ENCODE measurements at places on chromosomes 3 and 15. TPM values are rescaled to one million over a fixed set of nuclear protein-coding genes. Genes with fewer than 3 reads are reported as not detected.

- no peaks in the 10 kb centered on the region for H3K36me3 ChIP-seq
- DNase-seq, result no peak
- no peaks in the 10 kb centered on the region for H3K4me1 ChIP-seq
- H3K27ac ChIP-seq, result no peak overlapping the region
- no peaks in the 10 kb centered on the region for H3K27me3 ChIP-seq
These were observed 75.6 kb upstream of the GOLGA8B start for GRCh38 chr15:34659056-34659455.

DNA sequence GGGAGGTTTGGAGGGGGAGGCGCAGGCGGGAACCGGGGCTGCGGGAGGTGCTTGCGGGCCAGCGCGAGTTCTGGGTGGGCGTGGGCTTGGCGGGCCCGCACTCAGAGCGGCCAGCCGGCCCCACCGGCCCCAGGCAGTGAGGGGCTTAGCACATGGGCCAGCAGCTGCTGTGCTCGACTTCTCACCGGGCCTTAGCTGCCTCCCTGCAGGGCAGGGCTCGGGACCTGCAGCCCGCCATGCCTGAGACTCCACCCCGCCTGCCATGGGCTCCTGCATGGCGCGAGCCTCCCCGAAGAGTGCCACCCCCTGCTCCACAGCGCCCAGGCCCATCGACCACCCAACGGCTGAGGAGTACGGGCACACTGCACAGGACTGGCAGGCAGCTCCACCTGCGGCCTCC lies 98.6 kb upstream of the IGF1R start:
- no peak overlapping the region for H3K27ac ChIP-seq
- no peak overlapping the region for H3K4me3 ChIP-seq
- DNase-seq, result no peak
- H3K27me3 ChIP-seq, result peaks cover 6% of the 10 kb centered on the region

- H3K4me1 ChIP-seq, result no peaks in the 10 kb centered on the region
- no peaks in the 10 kb centered on the region for H3K27me3 ChIP-seq
- DNase-seq, result no peak
- H3K4me3 ChIP-seq, result no peak overlapping the region
- no peak overlapping the region for H3K27ac ChIP-seq
These were observed 289.2 kb downstream of the KLF13 start for GRCh38 chr15:31615643-31616415.

DNA sequence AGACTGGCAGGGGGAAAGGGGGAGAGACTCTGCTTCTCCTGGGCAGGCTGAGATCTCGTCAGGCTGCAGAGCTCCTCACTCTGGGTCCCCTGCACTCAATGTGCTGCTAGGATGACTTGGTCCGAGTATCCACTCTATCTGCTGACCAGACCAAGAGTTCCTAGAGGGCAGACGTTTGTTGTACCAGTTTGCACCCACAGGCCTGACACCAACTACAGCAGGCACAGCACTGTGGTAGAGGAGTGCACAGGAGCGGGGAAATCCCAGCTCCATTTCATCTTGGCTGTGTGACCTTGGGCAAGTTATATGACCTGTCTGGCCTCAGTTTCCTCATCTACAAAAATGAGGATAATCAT lies 29.0 kb downstream of the CCDC12 start:
- DNase-seq, result no peak
- H3K27me3 ChIP-seq, result no peaks in the 10 kb centered on the region
- peaks cover 26% of the 10 kb centered on the region for H3K36me3 ChIP-seq
- H3K4me3 ChIP-seq, result no peak overlapping the region

GRCh38 chr3:71118436-71118835 lies 465.1 kb downstream of the FOXP1 start:
- no peaks in the 10 kb centered on the region for H3K36me3 ChIP-seq
- DNase-seq, result no peak
- H3K27ac ChIP-seq, result no peak overlapping the region
- H3K4me1 ChIP-seq, result no peaks in the 10 kb centered on the region
- no peak overlapping the region for H3K4me3 ChIP-seq

DNA sequence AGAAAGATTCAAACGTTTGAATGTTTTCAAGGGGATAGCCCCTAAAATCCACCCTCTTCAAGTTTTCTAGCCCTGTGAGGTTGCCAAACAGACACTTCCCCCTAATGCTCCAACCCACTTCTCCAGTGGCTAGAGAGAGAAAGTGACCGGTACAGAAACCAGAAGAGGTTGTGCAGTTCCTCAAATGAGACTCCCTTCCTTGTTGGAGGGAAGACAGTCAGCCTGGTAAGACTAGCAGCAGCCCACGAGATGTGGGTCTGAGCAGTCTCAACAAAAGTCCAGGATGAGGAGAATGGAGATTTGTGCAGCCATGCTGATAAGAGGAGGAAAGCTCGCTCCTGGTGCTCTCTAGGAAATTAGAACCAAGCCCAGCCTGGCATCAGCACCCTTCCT lies 222.8 kb upstream of the TPRG1 start:
- H3K27ac ChIP-seq, result peak overlapping the region; percentile 97
- no peaks in the 10 kb centered on the region for H3K36me3 ChIP-seq

DNA sequence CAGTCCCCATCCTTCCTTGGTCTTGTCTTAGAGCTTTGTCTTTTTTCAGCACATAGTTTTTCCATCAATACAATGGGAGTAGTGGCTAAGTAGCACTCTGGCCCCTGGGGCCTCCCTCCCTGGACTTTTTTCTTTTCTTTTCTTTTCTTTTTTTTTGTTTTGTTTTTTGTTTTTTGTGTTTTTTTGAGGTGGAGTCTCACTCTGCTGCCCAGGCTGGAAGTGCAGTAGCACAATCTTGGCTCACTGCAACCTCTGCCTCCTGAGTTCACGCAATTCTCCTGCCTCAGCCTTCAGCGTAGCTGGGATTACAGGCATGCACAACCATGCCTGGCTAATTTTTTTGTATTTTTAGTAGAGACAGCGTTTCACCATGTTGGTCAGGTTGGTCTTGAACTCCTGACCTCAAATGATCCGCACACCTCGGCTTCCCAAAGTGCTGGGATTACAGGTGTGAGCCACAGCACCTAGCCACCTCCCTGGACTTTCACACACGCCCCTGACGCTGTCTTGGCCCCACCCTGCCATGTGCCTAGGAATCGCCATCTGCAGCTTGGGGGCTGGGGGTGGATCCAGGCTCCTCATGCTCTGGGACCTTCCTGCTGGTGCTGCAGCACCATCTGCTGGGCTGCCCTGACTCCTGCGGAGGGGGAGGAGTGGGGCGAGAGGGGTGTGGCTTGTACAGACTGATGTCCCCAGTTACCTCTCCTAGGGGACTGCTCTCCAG lies 2.8 kb downstream of the C15orf39 start:
- H3K27me3 ChIP-seq, result peaks cover 7% of the 10 kb centered on the region
- H3K4me1 ChIP-seq, result peaks cover 55% of the 10 kb centered on the region
- peak; percentile 69 for DNase-seq
- peaks cover 38% of the 10 kb centered on the region for H3K36me3 ChIP-seq
- no peak overlapping the region for H3K4me3 ChIP-seq

GRCh38 chr15:63291507-63291906 lies 14.1 kb downstream of the APH1B start:
- peaks cover 5% of the 10 kb centered on the region for H3K4me1 ChIP-seq
- H3K27ac ChIP-seq, result no peak overlapping the region
- no peaks in the 10 kb centered on the region for H3K27me3 ChIP-seq
- no peak overlapping the region for H3K4me3 ChIP-seq
- DNase-seq, result no peak

DNA sequence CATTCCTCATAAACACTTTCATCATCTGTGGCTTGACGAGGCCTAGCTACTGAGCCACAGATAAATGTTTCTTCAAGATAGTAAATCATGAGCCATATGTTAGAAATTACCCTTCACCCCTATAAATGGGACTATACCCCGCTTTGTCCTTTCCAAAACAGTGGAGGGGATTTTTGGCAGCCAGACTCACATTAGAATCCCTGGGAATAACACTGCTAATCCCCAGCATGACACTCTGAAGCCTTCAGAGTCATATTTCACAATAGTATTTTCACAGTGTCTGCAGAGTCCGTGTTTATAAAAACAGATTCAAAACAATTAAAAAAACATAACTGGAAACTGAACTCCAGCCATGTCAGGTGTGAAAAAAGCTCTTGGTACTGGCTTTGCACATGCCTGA lies 271.6 kb downstream of the ERC2 start:
- no peaks in the 10 kb centered on the region for H3K4me1 ChIP-seq
- DNase-seq, result no peak
- no peak overlapping the region for H3K4me3 ChIP-seq
- no peaks in the 10 kb centered on the region for H3K36me3 ChIP-seq
- no peak overlapping the region for H3K27ac ChIP-seq

- no peaks in the 10 kb centered on the region for H3K4me1 ChIP-seq
- H3K4me3 ChIP-seq, result no peak overlapping the region
- DNase-seq, result no peak
- no peaks in the 10 kb centered on the region for H3K36me3 ChIP-seq
- H3K27me3 ChIP-seq, result no peaks in the 10 kb centered on the region
These were observed 1069.4 kb downstream of the ROBO1 start for GRCh38 chr3:78698431-78698830.

The LRRC15 gene
- total RNA-seq, result 0.10 TPM

The FGD5 gene
- 12.1 TPM for total RNA-seq

The CAND2 gene
- 10.3 TPM for total RNA-seq

The ISL2 gene
- total RNA-seq, result 0.28 TPM

The IQCH gene
- 9.0 TPM for total RNA-seq

The FSD2 gene
- 0.06 TPM for total RNA-seq

The CHRM5 gene
- 3.9 TPM for total RNA-seq

The HTR3E gene
- not detected for total RNA-seq

The MASP1 gene
- total RNA-seq, result 24.3 TPM

The TFDP2 gene
- total RNA-seq, result 57.2 TPM
